Fibroblast of mammary gland (primary cell): ENCODE measurements at places on chromosomes 6 and 20.

DNA sequence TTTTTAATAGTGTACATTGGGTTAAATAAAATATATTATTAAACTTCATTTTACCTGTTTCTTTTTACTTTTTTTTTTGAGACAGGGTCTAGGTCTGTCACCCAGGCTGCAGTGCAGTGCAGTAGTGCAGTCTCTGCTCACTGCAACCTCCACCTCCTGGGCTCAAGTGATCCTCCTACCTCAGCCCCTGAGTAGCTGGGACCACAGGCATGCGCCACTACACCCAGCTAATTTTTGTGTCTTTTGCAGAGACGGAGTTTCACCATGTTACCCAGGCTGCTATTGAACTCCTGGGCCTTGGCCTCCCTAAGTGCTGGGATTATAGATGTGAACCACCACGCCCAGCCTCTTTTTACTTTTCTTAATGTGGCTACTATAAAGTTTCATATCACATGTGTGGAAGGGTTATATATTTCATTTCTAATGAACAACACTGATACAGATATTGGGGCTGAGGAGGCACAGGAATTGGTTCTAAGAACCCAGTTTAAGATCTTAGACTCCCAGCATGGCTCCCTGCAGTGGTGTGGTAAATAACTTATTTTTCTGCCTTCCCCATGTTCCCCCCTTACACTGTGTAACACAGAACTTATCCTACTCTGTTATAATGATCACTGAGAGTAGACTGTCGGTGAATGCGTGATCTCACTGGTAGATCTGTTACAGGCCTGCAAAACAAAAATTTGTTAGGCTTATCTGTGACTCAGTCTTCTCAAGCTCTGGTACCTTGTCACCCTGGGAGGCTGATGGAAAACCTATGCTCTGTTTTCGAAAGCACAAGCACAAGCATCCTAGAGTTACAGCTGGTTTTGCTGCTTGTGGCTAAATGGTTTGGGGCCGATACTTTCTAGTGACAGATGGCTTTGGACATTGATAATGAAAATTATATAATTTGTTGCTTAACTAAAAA, 5.8 kb upstream of the ATXN1 start:
- DNase-seq, result peak; percentile 36

- no peak for DNase-seq
Observed at GRCh38 chr6:25222006-25222678, 57.0 kb upstream of the CARMIL1 start.

- DNase-seq, result no peak
Observed at GRCh38 chr6:67129780-67130179, 1422.8 kb upstream of the EYS start.

- DNase-seq, result no peak
Observed at GRCh38 chr6:17935188-17936149, 52.0 kb downstream of the KIF13A start.

- DNase-seq, result no peak
Observed at GRCh38 chr6:38118791-38119365, 299.4 kb downstream of the ZFAND3 start.
